CD4-positive, alpha-beta T cell treated with Interleukin-17A for 1 hour (primary cell): ENCODE measurements at places on chromosomes 5 and 9.

DNA sequence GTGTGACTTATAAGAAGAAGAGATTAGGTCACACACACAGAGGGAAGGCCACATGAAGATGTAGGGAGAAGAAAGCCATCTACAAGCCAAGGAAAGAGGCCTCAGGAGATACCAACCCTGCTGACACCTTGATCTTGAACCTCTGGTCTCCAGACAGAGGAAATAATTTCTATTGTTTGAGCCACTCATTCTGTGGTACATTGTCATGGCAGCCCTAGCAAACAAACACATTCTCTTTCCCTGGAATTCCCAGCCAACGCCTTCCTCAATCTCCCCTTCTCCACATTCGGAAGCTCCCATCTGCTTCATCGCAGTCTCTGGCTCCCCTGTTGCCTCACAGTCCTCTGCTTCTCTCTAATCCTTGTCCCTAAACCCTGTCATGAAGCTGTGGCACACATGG, 16.7 kb downstream of the PTGS1 start:
- no peak for DNase-seq

DNA sequence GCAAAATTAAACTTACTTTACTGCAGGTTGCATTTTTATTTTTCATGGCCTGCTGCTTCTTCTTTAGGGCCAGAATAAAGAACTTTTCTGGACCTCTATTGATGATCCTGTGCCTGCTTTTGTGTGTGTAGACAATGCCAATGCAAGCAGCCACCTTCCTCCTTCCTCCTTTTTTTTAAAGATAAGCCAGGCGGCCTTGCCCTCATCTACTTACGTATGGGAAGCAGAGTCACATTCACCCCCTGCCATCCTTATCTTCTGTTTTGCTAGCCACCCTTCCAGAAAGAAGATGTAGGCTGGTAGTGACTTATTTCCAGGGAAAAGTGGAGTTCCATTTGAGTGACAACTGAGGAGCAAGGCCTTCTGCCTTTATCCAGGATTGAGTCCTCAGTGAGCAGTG, 122.9 kb downstream of the KDM4C start:
- DNase-seq: no peak

- DNase-seq: no peak
Measured at GRCh38 chr5:126973193-126973592, 57.2 kb downstream of the MARCHF3 start.

- DNase-seq: no peak
Measured at GRCh38 chr9:69363191-69363590, 38.2 kb downstream of the ENTREP1 start.

GRCh38 chr5:108339220-108339619, 42.7 kb downstream of the FBXL17 start:
- DNase-seq: no peak

- no peak for DNase-seq
Measured at GRCh38 chr9:108374626-108375025, 481.2 kb downstream of the ACTL7B start.

GRCh38 chr9:31304576-31304975, 1079.9 kb upstream of the ACO1 start:
- no peak for DNase-seq

DNA sequence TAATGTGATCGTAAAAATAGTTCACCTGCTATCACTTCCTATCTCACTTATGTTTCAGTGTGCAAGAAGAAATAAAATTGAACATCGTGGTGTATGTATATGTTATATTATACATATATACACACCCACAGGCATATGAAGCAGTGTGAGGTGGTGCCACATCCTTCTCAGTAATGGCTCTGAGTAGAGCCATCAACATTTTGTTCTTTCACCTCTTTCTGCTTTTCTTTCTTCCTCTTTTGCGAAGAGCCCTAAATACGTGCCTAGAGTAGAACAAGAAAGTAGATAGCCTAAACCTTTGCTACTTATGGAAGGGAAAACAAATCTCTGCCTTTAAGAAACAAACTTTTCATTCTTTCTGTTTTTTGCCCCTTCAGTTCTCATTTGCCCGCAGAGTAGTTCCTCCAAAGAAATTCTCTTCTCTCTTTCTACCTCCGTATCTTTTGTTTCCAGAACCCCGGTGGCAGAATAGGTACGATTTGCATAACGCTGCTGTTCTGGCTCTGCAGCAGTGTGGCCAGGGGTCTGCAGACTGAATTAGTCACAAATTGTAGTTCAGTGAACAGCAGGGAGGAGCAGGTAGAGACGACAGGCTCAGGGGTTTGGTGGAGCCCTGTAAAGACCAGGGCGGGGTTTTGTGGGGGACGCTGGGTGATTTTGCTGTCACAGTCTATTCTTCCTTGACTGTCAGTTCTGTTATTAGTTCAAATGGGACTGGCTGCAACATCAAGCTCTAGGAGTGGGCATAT, 40.5 kb upstream of the PJA2 start:
- no peak for DNase-seq

GRCh38 chr9:19074836-19075235, 25.6 kb downstream of the RRAGA start:
- DNase-seq: no peak

GRCh38 chr5:146967646-146968045, 89.1 kb upstream of the PPP2R2B start:
- DNase-seq: no peak
